ENCODE measurements at places on chromosomes 12 and 14. TPM values are rescaled to one million over a fixed set of nuclear protein-coding genes. Genes with fewer than 3 reads are reported as not detected.

Gene KLHL33
- 0.39 TPM for total RNA-seq

- no peak for DNase-seq
These were observed 48.8 kb upstream of the KRR1 start for GRCh38 chr12:75560167-75560566.

- no peak for DNase-seq
These were observed 37.0 kb upstream of the TCL1B start for GRCh38 chr14:95649230-95649629.

DNA sequence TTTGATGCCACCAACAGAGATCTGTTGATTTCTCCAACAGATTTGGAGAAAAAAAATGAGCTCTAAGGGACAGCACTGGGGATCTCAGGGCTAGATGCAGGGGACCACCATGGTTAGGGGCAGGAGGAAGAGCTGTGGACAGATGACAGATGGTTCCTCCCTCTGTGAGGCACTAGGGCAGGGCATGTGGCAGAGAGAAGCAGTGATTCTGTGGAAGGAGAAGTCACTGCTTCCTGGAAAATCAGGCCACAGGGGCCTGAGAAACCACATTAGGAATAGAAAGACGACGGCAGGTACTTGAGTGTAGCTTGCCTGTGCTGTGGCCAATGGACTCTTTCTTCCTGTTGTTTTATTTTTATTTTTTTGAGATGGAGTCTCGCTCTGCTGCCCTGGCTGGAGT lies 24.9 kb upstream of the TMED2 start:
- DNase-seq, result no peak

DNA sequence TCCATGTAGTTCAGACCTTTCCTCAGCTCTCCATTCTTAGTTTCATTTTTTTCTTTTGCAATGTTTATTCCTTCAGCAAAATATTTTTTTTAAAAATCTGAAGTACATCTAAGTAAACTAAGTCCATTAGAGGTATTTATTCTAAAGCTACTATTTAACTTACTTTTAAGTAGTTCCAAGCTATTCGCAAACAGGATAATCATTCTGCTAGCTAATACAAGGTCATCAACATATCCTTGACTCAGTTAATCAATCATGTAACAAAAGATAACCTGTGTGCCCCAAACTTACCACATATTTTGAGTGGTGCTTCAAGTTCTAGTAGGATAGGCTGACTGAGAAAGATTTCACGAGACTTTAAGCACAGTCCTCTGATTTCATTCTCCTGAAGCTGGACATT lies 11.2 kb downstream of the PPP1CC start:
- no peak for DNase-seq

DNA sequence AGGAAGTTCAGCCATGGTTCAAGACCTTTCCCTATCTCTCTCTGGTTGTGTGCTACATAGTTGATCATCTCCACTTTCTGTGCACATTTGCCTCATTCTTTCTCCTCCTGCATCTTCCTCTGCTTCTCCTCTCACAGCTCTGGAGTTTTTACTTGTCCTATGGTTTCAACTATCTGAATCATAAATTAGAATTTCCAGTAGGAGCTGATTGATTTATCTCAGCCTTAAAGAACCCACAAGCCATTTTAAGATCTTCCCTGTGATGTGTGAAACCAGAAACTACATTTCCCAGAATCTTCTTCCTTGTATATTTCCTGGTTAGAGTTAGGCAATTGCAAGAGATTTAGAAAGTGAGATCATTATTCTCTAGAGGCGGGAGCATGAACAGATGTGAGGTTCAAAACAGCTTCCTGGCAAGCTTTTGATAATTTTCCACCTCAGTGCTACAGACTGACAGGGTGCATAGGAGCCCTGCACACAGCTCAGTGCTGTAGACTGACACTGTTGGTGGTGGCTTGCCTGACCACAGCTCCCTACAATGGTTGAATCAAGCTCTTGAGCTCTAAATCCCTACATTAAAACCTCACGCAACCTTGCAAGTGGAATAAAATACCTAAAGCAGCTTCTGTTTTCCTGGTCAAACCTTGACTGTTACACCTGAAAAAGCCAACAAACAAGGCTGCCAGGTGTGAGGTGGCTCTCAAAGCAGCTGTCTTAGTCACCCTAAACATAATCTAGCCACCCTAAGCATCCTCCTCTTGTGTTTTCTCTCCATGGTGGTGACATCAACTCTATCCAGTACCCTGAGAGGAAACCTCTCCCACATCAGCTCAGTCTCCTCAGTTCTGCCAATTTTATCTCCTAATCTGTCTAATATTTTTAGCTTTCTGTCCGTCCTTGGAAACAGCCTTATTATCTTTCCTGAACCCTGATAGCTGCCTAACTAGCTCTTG lies 21.5 kb upstream of the IFNG start:
- DNase-seq, result no peak

DNA sequence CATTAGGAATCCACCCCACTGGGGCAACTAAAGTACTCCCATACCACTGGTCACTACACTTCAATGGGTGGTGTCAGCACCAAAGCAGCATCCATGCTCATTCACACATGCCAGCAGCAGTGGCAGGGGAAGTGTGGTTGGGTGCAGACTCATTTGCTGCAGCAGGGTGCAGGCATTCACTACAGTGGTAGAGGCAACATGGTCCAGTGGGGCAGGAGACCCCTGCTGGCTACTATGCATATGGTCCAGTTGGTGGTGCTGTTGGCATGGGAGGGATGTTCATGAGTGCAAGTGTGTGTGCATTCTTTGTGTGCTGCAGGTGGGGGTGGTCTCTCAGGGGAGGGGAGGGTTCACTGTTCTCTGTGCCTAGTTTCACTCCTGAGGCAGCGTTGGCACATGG lies 908.4 kb upstream of the NOVA1 start:
- DNase-seq, result peak; percentile 20

Measured in aorta (tissue), 5 donors.